PC-3 (cell line): ENCODE measurements at places on chromosomes 3 and 15. TPM values are rescaled to one million over a fixed set of nuclear protein-coding genes. Genes with fewer than 3 reads are reported as not detected.

DNA sequence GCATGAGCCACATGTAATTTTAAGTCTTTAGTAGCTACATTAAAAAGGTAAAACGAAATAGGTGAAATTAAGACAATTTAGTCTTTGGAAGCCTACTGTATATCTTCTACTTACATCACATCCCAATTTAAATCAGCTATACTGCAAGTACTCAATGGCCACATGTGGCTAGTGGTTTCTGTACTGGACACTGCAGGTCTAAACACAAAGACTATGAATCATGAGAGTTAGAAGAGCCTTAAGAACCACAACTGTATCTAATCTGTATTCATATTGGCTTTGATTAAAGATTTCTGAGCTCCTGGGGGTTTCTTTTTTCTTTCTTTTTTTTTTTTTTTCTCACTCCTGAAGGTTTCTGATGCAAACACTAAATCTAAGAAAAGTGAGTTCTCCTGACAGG is 2.3 kb upstream of the EIF1B start:
- H3K27me3 ChIP-seq: no peaks in the 10 kb centered on the region
- peaks cover 10% of the 10 kb centered on the region; the same call in 1 of the 2 replicates for H3K36me3 ChIP-seq
- no peak overlapping the region for H3K4me3 ChIP-seq
- peaks cover 14% of the 10 kb centered on the region; the same call in 1 of the 2 replicates for H3K4me1 ChIP-seq

- H3K27me3 ChIP-seq: 0 out of 2 replicates have a peak, but pooled peaks cover 15% of the 10 kb centered on the region
- H3K27ac ChIP-seq: no peak overlapping the region
- DNase-seq: no peak
- H3K36me3 ChIP-seq: no peaks in the 10 kb centered on the region
Measured at GRCh38 chr3:186516646-186517045, 27.5 kb downstream of the CRYGS start.

DNA sequence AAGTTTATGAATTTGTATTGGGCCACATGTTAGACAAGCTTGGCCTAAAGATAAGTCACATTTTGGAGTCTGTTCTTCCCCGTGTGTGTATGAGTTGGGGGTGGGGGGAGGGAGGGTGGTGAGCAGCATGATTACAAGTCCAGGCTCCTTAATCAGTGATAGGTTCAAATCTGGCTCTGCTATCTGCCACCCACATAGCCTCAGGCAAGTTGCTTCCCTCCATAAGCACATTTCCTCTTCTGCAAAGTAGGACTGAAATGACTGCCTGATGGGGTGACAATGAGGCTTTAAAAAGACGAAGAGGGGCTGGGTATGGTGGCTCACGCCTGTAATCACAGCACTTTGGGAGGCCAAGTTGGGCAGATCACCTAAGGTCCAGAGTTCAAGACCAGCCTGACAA is 1.1 kb upstream of the SPATA12 start:
- peak; percentile 33 for DNase-seq
- H3K27me3 ChIP-seq: no peaks in the 10 kb centered on the region
- H3K36me3 ChIP-seq: no peaks in the 10 kb centered on the region
- peaks cover 43% of the 10 kb centered on the region for H3K4me1 ChIP-seq
- peak overlapping the region; percentile 88 for H3K27ac ChIP-seq

The ISG20 gene
- total RNA-seq: 48.6 and 64.0 TPM in 2 replicates

DNA sequence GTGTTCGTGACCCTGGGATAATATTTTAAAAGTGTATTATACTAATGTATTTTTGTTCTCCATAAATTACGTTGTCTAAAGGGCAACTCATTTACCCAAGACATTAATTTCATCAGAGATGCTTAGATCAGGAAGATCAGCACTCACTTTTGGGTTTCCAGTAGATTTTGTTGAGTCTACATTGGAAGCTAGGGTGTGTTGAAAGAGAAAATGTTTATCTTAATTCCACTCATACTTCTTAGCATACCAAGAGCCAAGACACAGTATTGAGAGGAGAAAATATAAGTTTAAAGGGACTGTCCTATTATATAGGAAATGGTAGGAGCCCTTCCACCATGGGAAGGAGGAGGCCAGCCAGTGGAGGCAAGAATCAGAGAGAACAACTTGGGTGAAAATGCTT is 412.9 kb upstream of the RGMA start:
- H3K4me1 ChIP-seq: no peaks in the 10 kb centered on the region
- no peak overlapping the region for H3K27ac ChIP-seq
- H3K36me3 ChIP-seq: no peaks in the 10 kb centered on the region
- H3K4me3 ChIP-seq: no peak overlapping the region
- H3K27me3 ChIP-seq: no peaks in the 10 kb centered on the region

The RBM15B gene
- 31.1 and 34.7 TPM in 2 replicates for total RNA-seq

DNA sequence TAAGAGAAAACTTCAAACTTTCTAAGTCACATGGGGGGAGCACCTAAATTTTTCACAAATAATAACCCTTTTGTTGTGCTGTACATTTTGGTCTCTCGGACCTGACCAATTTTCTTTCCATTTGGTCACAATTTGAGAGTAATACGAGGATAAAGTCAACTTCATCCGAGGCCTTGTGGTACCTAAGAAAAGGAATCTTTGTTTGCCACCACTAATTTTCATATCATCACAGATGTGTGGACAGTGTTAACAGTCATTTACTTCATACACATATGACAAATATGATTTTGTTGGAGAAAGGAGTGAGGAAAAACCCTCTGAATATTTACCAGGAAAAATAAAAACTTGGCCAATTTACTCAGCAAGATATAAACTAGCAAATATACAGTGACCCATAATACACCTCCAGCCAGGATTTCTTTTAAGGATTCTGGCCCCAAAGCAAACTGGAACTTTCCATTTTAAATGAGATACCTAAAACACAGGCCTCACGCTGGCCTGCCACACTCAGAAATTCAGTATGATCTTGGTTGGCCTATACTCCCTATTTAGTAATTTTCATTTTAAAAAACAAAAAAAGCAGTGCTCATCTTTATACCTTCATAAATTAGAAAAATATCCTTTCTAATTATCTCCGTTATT is 40.7 kb downstream of the VGLL4 start:
- peaks cover 42% of the 10 kb centered on the region for H3K4me1 ChIP-seq
- H3K36me3 ChIP-seq: peaks cover 2% of the 10 kb centered on the region; the same call in 1 of the 2 replicates
- H3K27ac ChIP-seq: peak overlapping the region; percentile 88
- no peak overlapping the region for H3K4me3 ChIP-seq
- no peaks in the 10 kb centered on the region for H3K27me3 ChIP-seq
- DNase-seq: no peak

- no peak overlapping the region for H3K4me3 ChIP-seq
- H3K36me3 ChIP-seq: no peaks in the 10 kb centered on the region
- DNase-seq: peak; percentile 63
- peaks cover 47% of the 10 kb centered on the region for H3K4me1 ChIP-seq
Measured at GRCh38 chr3:185797993-185798830, 26.6 kb downstream of the IGF2BP2 start.

GRCh38 chr3:187125319-187126031 is 13.8 kb downstream of the RPL39L start:
- no peak overlapping the region for H3K27ac ChIP-seq
- no peak for DNase-seq
- H3K4me3 ChIP-seq: no peak overlapping the region
- H3K27me3 ChIP-seq: no peaks in the 10 kb centered on the region
- H3K4me1 ChIP-seq: no peaks in the 10 kb centered on the region

- H3K36me3 ChIP-seq: 0 out of 2 replicates have a peak, but pooled peaks cover 3% of the 10 kb centered on the region
- no peaks in the 10 kb centered on the region for H3K27me3 ChIP-seq
- no peak overlapping the region for H3K27ac ChIP-seq
Measured at GRCh38 chr3:105828703-105829102, 40.1 kb downstream of the CBLB start.

DNA sequence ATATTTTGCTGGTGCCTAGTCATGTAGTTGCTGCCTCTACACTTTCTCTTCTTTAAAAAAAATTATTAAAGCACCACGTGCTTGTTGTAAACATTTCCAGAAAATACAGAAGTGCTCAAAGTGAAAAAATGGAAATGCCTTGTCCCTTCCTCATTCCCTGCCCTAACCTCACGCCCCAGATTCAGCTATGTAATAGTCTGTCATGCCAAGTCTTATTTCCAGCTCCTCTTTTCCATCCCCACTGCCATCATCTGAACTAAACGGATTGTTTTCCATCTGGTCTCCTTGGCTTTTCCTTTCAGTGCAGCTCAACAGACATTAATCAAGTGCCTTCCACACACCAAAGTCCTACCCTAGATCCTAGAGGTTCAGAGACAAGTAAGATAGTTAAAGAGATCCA is 15.5 kb downstream of the ZNF774 start:
- no peak overlapping the region for H3K27ac ChIP-seq
- DNase-seq: no peak
- no peaks in the 10 kb centered on the region for H3K27me3 ChIP-seq
- no peaks in the 10 kb centered on the region for H3K36me3 ChIP-seq
- H3K4me3 ChIP-seq: no peak overlapping the region

- no peaks in the 10 kb centered on the region for H3K27me3 ChIP-seq
- DNase-seq: no peak
- H3K4me3 ChIP-seq: no peak overlapping the region
- H3K27ac ChIP-seq: no peak overlapping the region
- peaks cover 67% of the 10 kb centered on the region for H3K4me1 ChIP-seq
Measured at GRCh38 chr3:5019411-5020241, 40.4 kb downstream of the BHLHE40 start.

GRCh38 chr3:8451696-8452095 is 49.9 kb upstream of the LMCD1 start:
- H3K36me3 ChIP-seq: no peaks in the 10 kb centered on the region
- H3K4me1 ChIP-seq: peaks cover 9% of the 10 kb centered on the region
- no peak for DNase-seq
- H3K4me3 ChIP-seq: no peak overlapping the region
- no peaks in the 10 kb centered on the region for H3K27me3 ChIP-seq

The OXSM gene
- 13.7 and 21.4 TPM in 2 replicates for total RNA-seq

DNA sequence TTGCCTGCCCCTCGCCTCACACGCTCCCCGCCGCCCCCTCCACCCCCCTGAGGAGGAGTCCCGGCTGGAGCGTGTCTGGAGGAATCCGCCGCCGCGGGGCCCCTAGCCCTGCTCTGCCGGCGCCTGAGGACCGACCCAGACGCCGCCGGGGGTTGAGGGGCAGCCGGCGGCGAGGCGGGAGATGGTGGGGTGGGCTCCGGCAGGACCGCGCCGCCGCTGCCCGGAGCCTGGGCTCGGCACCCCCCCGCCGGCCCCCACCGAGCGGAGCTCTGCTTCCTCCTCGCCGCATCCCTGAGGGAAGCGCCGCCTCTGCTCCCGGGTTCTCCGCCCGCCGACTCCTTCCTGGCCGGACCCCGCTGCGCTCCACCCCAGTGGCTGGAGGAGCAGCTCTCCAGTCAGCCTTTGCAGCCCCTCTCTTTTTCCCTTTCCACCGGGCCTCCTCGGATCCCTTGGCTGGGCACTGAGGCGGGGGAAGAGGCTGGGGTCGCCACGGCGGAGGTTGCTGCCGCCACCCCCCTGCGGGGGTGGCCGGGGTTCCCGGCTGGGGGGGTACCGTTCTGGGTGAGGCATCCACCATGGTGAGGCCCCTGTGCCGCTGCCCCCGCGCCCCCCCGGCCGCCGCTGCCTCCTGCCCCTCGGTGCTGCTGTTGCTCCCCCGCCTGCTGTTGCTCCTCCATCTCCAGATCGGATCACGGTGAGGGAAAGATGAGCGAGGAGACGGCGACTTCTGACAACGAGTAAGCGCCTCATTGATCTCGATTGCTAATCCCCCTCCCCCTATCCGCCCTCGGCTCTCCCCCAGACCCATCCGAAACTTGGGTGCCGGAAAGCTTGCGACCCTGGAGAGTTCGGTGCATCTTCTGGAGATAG is at the start of gene SPRED1:
Gene SPRED1, plus strand, starts transcription at position 356 of the 870 bp plus-strand sequence. Its CDS starts 350 bp downstream, at position 706.
- peak within 1 kb of the TSS; percentile 94 for H3K27ac ChIP-seq
- H3K4me1 ChIP-seq: peaks cover 36% of the 10 kb centered on the region
- H3K4me3 ChIP-seq: peak within 1 kb of the TSS; percentile 90
- peak; percentile 53 for DNase-seq
- no peaks in the 10 kb centered on the region for H3K36me3 ChIP-seq
